ENCODE measurements at places on chromosomes 7 and 10.

DNA sequence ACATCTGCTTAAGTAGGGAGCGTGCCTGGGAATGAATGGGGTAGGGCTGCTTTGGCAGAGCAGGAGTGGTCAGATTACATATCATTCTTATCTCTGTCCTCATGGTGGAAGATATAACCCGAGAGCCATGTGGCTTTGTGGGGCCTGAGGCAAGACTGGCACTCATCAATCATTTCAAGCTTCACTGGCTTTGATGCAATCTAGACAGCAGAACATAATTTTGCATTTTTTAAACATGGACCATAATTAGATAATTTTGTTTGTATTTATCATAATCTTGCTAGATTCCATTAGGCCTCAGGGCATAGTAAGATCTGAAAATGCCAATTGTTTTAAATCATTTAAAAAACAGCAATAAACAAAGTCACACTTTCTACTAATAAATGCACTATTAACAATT lies 480.3 kb downstream of the NXPH1 start:
- no peak for DNase-seq

DNA sequence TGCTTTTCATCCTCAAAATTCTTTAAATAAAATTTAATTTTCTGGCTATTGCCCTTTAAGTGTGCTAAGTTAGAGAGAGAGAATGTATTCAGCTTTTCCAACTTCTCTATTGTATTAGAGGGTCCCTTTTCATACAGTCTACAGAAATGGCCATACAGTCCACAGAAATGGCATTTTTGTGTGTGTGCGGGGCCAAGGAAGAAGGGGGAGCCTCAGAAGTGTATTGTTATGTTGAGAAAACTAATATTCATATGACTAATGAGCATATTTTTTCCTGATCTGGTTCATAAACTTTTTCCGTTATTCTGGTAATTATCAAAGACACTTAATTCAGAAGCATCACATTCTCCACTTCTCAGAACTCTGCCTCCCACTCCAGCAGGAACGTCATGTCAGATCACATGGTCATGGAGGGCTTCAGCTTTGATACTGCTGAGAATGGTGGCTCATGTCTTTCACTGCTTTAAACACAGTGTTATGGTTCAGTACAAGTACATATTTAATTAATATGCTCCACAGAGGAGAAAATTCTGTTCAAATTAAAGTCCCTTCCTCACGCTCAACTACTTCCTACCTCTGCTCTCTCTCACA lies 37.1 kb downstream of the ELMO1 start:
- no peak for DNase-seq

DNA sequence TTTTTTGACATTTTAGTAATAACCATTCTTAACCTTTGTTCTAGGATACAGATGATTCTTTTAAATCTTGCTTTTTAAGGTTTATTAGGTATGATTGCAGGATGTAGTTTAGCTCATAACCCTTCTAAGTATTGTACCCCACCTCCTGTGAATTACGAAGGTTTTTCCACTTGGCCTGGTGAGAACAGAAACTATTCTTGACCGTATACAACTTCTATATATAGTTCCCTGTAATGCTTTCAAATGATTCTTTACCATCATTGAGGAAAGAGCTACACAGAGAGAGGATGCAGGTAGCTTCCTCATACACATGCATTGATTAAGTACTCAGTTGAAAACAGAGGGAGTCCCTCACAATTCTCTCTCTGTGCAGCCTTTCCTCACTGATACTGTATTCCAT lies 86.3 kb downstream of the PALS2 start:
- no peak for DNase-seq

- DNase-seq: no peak
Observed at GRCh38 chr7:50331564-50332208, 27.2 kb downstream of the IKZF1 start.

- no peak for DNase-seq
Observed at GRCh38 chr10:22243321-22243720, 25.5 kb upstream of the EBLN1 start.

DNA sequence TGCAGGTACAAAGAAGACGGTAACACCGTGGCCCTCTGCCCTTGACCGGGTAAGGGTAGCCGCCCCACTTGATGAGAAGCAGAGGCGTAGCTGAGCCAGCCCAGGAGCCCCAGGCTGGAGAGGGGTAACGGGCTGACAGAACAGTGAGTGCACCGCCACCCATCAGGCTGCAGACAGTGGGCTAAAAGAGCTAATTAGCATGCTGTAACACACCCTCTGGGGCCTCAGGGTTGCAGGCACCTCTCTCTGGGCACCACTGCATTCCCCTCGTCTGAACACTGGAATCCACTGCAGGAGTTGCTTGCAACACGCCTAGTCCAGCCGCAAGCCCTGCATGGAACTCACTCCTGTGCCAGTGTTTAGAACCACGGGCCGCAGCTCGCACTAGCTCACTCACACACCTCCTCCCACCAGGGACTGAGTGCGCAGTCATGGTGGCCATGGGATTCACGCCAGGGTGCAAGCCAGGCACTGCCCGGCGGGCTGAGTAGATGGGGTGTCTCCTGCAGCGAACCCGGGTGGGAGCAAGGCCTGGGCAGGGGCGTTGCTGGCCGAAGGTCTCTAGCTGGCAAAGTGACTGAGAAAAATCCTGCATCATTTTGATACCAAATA lies 36.1 kb downstream of the AGMO start:
- no peak for DNase-seq

GRCh38 chr10:113047963-113048781 lies 98.1 kb downstream of the TCF7L2 start:
- no peak for DNase-seq

- no peak for DNase-seq
Observed at GRCh38 chr7:369476-370258, 79.7 kb downstream of the FOXL3 start.

DNA sequence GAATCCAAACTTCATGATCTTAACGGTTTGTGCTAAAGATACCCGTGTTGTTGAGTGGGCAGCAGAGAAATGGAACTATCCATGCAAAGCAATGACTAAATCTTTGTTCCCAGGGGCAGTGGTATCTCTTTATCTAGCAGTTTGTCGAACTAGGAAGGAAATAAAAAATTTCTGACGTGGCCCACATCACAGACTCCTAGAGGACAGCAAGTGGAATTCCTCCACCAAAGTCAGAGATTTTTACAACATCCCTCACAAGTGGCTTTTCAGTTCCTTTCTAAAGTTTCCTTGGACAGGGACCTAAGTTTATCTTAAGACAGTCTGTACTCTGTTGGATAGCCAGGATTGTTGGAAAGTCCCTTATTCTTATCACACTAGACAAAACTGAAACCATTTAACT lies 136.0 kb downstream of the RAPGEF5 start:
- DNase-seq: no peak

- DNase-seq: no peak
Observed at GRCh38 chr7:51587604-51588003, 271.0 kb upstream of the COBL start.

DNA sequence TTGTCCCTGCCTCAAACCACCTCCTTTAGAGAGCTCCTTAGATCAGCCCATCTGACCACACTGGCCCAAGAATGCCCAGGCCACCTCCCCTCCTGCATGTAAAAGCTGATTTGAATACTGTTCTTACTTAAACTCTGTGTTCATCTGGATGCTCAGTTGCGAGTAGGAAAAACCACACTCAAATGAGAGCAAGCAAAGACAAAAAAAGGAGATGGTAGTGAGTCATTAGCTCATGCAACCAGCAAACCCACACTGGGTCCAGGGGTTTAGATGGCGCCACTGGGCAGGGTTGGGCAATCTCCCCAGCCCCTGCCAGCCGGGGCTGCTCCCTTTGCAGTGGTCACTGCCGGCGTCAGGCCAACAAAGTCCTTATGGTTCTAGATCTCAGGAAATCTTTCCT lies 32.7 kb downstream of the TSPAN15 start:
- DNase-seq: no peak

DNA sequence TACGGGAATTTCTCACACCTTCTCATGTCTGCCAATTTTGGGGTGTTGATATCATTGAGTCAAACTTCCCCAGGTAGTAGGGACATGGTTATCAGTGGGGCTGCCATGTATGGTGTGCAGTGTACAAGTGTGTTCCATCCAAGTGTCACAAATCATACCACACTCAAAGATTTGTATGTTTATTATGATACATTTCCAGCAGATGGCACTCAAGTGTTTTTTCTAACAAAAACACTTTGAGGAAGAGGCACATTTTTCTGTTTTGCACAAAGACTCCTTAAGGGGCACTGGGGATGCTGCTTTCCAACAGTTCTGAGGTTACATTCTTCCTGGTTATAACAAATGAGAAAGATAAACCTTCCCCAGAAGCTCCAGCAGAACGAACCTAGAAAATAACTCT lies 414.5 kb downstream of the REEP3 start:
- DNase-seq: no peak

GRCh38 chr10:124417895-124418725 lies 613 bp downstream of the OAT start:
- DNase-seq: peak; percentile 32

DNA sequence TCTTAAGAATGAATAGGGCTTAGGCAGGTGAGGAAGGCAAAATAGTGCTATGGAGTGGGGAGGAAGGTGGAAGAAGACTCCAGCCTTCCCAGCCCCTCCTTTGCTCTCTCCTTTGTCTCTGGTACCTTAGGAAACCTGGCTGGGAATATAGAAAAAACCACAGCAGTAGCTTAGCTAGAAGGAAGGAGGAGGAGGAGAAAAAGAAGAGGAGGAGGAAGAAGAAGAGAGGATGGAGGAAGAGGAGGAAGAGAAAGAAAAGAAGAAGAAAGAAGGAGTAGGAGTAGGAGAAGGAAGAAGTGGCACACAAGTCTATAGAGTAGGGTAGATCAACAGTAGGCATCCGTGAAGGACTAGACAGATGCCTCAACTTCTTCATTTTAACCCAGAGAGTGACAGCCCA lies 36.5 kb upstream of the FAM180A start:
- no peak for DNase-seq

DNA sequence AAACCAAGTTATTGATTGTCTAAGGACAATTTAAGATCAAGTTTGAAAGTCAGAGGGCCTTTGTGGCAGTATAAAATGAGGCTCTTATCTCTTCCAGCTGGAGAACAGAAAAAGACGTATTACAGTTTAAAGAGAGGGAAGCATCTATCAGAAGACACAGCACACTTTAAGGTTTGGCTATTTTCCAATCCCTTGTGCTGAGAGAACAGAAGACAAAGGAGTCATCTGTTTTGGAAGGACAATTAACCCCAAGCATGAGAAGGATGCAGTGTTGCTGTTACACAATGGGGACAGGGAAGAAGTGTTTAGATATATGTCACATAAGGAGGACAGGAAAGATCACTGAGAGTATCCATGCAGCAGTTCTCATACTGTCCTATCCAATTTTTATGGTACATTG lies 1224.2 kb upstream of the SORCS1 start:
- DNase-seq: no peak

- DNase-seq: no peak
Observed at GRCh38 chr10:10598297-10598696, 419.4 kb upstream of the CELF2 start.

- no peak for DNase-seq
Observed at GRCh38 chr7:106621393-106622132, 39.4 kb downstream of the CCDC71L start.

- no peak for DNase-seq
Observed at GRCh38 chr7:36468370-36469101, 78.9 kb downstream of the ANLN start.

- no peak for DNase-seq
Observed at GRCh38 chr10:3780021-3780770, 4.8 kb downstream of the KLF6 start.

DNA sequence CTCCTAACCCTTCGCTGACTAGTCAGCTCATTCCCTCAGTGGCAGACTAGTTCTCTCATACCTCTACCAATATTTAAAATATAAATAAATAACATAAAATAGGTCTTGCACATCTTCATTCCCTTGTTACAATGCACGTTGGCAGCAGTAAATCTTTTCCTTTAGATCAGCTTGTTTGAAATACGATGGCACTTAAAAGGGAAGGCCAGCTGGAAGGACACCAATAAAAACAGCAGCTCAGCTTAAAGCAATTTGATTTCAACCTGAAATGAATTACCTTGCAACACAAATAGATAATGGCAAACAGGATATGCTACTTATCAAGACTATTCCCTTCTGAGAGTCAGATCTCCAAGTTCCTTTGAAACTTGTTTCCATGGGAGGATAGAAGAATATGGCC lies 321.8 kb downstream of the GFRA1 start:
- no peak for DNase-seq

DNA sequence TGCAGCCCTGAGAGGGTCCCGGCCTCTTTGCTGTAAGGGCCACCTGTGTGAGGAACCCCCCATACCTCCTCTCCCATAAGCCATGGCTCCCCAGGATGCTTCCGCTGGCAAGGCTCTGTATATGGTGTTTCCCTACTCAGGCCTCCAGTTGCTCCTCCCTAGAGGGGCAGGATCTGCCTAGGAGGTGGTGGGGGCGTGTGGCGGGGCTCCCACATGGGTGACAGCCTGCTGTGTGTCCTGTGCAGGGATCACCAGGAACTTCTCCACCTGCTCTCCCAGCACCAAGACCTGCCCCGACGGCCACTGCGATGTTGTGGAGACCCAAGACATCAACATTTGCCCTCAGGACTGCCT lies 25.7 kb upstream of the CSGALNACT2 start:
- DNase-seq: no peak

GRCh38 chr10:124606822-124607221 lies 137.4 kb downstream of the FAM53B start:
- DNase-seq: no peak

GRCh38 chr10:131513901-131514300 lies 202.4 kb upstream of the TCERG1L start:
- no peak for DNase-seq

GRCh38 chr7:4657640-4658417 lies 24.3 kb upstream of the FOXK1 start:
- DNase-seq: no peak

GRCh38 chr7:27123477-27124053 lies 7.0 kb downstream of the HOXA4 start:
- no peak for DNase-seq

GRCh38 chr10:85542936-85543730 lies 823.5 kb downstream of the GRID1 start:
- no peak for DNase-seq

DNA sequence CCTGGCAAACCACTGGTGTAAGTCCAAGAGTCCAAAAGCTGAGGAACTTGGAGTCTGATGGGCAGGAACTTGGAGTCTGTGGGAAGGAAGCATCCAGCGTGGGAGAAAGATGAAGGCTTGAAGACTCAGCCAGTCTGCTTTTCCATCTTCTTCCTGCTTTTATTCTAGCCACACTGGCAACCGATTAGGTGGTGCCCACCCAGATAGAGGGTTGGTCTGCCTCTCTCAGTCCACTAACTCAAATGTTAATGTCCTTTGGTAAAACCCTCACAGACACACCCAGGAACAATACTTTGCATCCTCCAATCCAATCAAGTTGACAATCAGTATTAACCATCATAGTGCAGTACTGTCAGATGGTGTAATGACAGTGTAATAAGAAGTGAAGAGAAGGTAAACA lies 119.2 kb downstream of the EPC1 start:
- DNase-seq: no peak

- DNase-seq: peak; percentile 66
Observed at GRCh38 chr7:127347567-127348246, 44.8 kb downstream of the ZNF800 start.

All from stimulated activated naive B cell treated with anti-CD40 and anti-IgM and Interleukin-4, amounts not matched to agents 10 μg/mL and 1 μg/mL and 100 μg/mL, for 72 hours (primary cell).